Activated T-helper 2 cell treated with anti-CD3 and anti-CD28 coated beads, Interferon-gamma antibody, Interleukin-2, Interleukin-4, amounts not matched to agents 10 μg/mL and 5 μg/mL and 100 μg/mL, durations not matched to agents 14 hours and 24 hours and 36 hours (primary cell): ENCODE measurements at places on chromosomes 3 and 15.

- no peak for DNase-seq
- H3K4me1 ChIP-seq, result peaks cover 20% of the 10 kb centered on the region
- peaks cover 30% of the 10 kb centered on the region for H3K36me3 ChIP-seq
- H3K27me3 ChIP-seq, result no peaks in the 10 kb centered on the region
- H3K27ac ChIP-seq, result no peak overlapping the region
Measured at GRCh38 chr3:38371541-38372213, 25.1 kb downstream of the XYLB start.

DNA sequence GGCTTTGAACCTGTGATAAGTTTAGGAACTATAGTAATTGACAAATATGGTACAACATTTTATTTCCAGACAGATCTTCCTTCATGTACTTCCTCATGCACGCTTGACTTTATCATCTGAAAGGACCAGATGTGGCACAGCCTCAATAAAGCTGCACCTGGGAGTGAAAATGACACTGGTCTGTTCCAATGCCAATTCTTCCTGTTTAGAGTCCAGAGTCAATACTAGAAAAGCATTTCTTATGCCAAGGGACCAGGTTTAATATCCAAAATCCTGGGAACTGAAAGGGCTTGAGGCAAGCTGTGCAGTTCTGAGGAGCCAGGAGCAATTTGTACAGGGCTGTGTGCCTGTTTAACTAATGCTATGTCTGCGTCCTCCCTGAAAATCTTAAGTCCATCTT lies 15.3 kb downstream of the DPH6 start:
- H3K4me3 ChIP-seq, result no peak overlapping the region
- no peak for DNase-seq
- no peaks in the 10 kb centered on the region for H3K27me3 ChIP-seq

DNA sequence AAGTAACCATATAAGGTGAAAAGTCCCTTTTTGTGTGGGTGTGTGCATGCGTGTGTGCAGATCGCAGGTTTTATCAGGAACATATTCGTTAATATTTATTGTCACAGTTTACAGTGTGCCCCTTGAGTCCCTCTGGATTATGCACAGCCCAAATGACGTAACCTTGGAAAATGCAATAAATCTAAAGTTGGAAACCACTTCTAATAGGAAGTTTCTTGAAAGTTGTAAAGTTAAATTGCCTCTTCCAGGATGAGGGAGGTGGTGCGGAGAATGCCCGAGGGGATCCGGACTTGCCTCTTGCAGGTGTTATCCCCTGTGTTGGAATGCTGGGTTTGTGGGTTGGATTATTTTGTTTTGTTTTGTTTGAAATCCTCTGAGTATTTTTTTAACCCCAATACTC lies 143.3 kb downstream of the CMSS1 start:
- no peaks in the 10 kb centered on the region for H3K36me3 ChIP-seq
- peaks cover 14% of the 10 kb centered on the region for H3K4me1 ChIP-seq
- no peak overlapping the region for H3K27ac ChIP-seq

DNA sequence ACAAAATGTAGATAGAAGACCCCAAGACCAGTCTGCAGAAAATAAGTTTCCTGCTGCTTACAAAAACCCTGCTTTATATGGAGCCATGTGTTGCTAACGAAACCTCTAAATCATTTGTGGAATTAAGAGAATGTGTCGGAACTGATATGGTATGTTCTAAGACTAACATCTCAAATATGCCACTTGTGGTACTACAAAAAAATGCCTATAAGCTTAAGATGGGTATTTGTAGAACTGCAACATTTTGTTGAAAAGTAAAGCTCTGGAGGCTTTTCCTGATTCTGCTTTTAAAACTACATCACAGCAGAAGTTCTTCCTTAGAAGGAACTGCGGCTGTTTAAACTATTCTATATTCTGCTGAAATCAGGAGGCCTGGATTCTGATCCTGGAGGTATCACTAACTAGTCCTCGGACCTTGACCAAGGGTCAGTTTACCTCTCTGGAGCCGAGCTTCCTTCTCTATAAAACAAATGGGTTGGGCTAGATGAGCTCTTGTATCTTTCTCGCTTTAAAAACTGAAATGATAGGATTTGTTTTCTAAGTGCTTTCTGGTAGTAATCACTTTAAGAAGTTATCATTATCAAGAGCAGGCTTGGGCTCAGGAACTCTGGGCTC lies 74.9 kb downstream of the RAD18 start:
- no peaks in the 10 kb centered on the region for H3K4me1 ChIP-seq
- H3K27ac ChIP-seq, result no peak overlapping the region
- H3K36me3 ChIP-seq, result peaks cover 30% of the 10 kb centered on the region
- H3K4me3 ChIP-seq, result no peak overlapping the region

DNA sequence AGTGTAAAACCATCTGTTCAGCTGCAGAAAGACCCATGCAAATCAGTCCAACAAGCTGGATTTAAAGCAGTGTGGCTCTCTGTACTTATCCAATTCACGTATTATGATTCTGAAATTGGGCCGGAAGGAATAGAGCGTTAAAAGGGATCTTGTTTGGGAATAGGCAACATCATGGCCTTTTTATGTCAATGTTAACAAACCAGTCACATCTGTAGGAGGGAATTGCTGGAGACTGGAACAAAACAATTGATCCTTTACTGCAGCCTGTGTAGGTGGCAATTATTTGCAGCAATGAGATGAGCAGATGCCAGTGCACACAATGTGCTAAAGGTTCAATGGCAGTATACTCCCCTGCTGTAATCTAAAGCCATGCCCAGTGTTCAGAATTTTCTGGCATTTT lies 887.4 kb upstream of the ROBO1 start:
- H3K4me3 ChIP-seq, result no peak overlapping the region
- H3K27ac ChIP-seq, result no peak overlapping the region
- H3K36me3 ChIP-seq, result no peaks in the 10 kb centered on the region
- DNase-seq, result no peak

- H3K27me3 ChIP-seq, result no peaks in the 10 kb centered on the region
- peaks cover 55% of the 10 kb centered on the region for H3K4me1 ChIP-seq
- H3K27ac ChIP-seq, result peak overlapping the region; percentile 92
- H3K36me3 ChIP-seq, result peaks cover 75% of the 10 kb centered on the region
- peak; percentile 50 for DNase-seq
Measured at GRCh38 chr3:150545419-150546225, 674 bp downstream of the SERP1 start.

DNA sequence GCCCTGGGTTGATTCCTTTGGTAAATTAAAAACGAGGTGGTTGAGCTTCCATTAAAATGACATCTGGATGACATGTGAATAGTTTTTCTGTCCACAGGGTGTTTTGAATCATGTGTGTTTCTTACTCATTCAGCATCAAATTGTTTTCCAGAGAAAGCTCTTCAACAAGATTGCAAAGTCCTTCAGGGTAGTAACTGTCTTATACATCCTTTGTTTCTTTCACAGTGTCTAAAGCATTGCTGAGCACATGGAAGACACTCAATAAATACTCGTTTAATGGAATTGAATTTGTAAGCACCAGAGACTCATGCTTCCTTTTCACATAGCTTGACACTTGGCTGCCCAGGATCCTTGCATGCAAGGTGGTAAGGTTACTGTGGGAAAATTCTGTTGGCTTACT lies 223.1 kb upstream of the CNTN6 start:
- no peaks in the 10 kb centered on the region for H3K36me3 ChIP-seq
- H3K27ac ChIP-seq, result no peak overlapping the region
- H3K27me3 ChIP-seq, result no peaks in the 10 kb centered on the region

DNA sequence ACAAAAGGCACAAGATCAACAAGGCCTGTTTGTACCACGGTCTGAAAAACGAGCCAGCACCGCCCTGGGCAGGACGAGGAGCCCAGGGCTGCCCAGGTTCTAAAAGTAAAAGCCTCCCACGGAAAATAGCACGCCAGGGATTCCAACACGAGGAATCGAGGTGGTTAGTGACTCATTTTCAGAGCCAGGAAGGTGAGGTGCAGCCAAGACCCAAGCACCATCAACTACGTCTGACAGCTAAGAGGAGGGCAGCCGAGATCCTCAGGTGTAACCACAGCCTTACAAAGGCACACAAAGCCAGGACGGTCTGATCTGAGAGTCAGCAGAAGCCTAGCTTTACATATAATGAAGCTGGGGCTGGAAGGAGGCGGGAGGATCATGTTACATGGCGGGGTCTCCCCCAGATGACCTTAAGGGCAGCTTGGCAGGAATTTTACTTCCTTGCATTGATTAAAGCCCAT lies 52.5 kb downstream of the ATP10A start:
- H3K36me3 ChIP-seq, result peaks cover 39% of the 10 kb centered on the region
- DNase-seq, result no peak
- H3K4me1 ChIP-seq, result peaks cover 76% of the 10 kb centered on the region
- H3K27me3 ChIP-seq, result no peaks in the 10 kb centered on the region
- H3K4me3 ChIP-seq, result peak overlapping the region; percentile 61
- H3K27ac ChIP-seq, result peak overlapping the region; percentile 82

DNA sequence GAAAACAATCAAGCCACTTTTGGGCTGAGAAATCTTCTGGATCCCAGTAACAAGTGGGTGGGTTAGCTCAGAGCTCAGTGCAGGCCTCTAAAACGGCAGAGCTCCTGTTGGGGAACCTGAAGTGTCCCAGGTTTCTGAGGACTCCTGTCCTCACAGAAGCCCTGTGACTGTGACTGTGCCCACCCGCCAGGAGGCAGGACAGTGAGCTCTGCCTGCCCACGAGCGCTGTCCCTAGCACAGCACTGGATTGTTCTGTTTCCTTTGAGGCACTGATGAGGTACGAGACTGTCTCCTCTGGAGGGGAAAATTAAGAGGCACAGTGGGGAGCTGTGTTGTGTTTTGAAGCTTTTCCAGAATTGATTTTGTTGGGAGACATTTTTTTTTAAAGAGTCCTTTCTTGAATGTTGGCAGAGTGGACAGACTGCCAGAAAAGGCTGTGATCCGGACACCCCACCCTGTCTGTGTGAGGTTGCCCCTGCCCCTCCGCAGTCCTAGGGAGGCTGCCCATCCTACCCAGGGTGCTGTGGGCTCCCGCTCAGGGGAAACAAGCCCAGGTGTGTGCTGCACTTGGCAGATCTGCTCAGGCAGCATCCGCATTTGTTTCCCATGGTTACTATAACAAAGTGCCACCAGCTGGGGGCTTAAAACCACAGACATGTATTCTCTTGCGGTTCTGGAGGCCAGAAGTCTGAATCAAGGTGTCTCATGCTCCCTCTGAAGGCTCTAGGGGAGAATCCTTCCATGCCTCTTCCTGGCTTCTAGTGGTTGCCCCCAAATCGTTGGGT lies 66.6 kb upstream of the LARS2 start:
- H3K36me3 ChIP-seq, result no peaks in the 10 kb centered on the region
- no peak for DNase-seq
- H3K4me3 ChIP-seq, result no peak overlapping the region
- H3K27me3 ChIP-seq, result peaks cover 25% of the 10 kb centered on the region

DNA sequence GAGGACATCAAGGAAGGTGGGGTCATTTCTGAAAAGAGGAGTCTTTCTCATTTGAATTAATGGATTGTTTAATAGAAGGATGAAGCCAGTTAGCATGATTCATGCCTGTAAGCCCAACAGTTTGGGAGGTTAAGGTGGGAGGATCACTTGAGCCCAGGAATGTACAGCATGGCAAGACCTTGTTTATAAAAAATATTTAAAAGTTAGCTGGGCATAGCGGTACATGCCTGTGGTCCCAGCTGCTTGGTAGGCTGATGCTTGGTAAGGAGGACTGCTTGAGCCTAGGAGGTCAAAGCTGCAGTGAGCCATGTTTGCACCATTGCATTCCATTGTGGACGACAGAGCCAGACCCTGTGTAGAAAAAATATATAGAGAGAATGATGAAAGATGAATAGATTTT lies 165.5 kb downstream of the ALCAM start:
- H3K36me3 ChIP-seq, result peaks cover 9% of the 10 kb centered on the region
- no peak for DNase-seq
- no peak overlapping the region for H3K4me3 ChIP-seq

- peaks cover 28% of the 10 kb centered on the region for H3K36me3 ChIP-seq
- H3K4me1 ChIP-seq, result peaks cover 25% of the 10 kb centered on the region
- peak overlapping the region; percentile 51 for H3K27ac ChIP-seq
- peaks cover 38% of the 10 kb centered on the region for H3K27me3 ChIP-seq
- DNase-seq, result peak; percentile 68
Measured at GRCh38 chr3:45915518-45916231, 27.6 kb upstream of the CXCR6 start.
